ENCODE measurements at places on chromosomes 6 and 20.

GRCh38 chr20:58551631-58552030, 36.4 kb upstream of the APCDD1L start:
- DNase-seq, result no peak

- DNase-seq, result peak; percentile 29
These were observed 6.9 kb downstream of the SLC32A1 start for GRCh38 chr20:38730989-38731737.

DNA sequence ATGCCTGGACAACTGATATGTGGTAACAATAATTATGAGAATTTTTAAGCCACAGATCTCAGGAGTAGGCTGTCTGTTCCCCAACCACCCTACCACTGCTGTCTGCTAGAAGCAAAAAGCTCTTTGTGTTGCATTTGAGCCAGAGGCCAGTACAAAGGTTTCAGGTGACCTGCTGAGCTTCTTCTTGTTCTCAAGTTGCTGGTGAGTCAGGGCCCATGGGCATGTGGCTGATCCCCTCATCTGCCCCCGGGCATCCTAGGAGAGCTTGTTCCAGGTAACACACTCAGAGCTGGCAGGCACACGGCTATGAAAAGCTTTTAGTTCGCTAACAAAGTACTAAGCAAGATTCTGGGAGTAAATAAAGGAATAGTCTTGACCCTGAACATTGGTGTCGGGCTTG, 285.3 kb downstream of the CDC5L start:
- DNase-seq, result peak; percentile 89

GRCh38 chr6:134312038-134312660, 5.8 kb downstream of the SGK1 start:
- DNase-seq, result no peak

- peak; percentile 51 for DNase-seq
These were observed 37.3 kb downstream of the RREB1 start for GRCh38 chr6:7144872-7145584.
